Stimulated activated memory B cell treated with anti-CD40 and anti-IgM and Interleukin-4, amounts not matched to agents 10 μg/mL and 1 μg/mL and 100 μg/mL, for 72 hours (primary cell): ENCODE measurements at places on chromosomes 12 and 14.

DNA sequence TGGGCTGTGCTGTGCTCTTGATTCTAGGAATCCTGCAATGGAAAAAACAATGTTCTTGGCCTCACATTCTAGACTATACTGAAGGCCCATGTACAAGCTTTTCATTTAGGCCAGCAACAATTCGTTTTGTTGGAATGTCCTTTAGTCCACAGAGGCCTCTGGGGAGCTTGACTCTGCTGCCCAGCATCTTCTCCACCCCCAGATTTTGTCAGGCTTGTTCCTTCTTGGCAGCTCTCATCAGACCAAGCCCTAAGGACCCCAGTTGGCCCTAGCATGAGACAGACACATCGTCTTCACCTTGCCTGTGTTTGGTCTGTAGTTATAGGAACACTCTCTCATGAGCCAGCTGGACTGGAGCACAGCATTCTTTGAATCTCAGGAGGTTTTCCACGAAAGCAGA lies 300.1 kb downstream of the VRK1 start:
- no peak for ATAC-seq

GRCh38 chr12:92295523-92295922 lies 149.9 kb upstream of the BTG1 start:
- ATAC-seq, result no peak

DNA sequence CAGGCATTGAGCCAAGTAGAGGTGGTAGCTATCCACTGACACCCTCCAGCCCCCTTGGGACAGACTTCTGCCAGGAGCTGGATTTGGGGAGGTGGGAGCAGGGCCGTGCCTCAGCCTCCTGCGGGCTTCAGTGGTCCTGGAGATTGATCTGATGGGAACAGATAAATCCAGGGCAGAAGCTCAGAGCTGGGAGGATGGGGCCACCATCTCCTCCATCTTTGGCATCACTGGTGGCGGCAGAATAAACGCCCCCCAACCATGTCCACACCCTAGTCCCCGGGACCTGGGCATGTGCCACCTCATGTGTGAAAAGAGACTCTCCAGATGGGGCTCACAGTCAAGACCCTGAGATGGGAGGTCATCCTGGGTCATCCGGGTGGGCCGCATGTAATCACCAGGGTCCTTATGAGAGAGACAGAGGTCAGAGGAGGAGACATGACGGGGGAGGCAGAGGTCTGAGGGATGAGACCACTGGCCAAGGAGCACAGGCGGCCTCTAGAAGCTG lies 209.6 kb upstream of the RTL1 start:
- no peak for ATAC-seq

DNA sequence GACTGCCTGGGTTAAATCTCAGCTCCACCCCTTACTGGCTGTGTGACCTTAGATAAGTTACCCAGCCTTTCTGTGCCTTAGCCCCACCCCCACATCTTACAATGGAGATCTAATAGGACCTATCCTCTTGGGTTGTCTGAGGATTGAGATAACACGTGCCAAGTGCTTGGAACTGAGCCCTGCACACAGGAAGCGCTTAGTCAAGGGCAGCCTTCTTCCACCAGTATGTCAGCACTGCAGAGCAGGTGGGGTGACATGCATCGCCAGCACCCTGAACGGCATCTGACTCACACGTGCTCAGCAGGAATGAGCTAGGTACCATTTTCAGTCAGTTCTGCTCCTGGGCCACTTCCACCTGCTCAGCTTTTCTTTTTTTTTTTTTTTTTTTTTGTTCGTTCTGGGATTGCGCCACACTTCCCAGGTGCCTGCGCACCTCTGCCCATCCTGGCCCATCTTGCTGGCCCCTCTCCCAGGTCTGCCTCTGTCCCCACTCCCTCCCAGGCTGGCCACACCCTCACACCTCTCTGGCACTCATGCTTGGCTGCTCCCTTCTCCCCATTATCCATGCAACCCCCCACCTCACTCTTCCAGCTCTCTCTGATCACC lies 19.6 kb downstream of the LGMN start:
- peak; percentile 70 for ATAC-seq

DNA sequence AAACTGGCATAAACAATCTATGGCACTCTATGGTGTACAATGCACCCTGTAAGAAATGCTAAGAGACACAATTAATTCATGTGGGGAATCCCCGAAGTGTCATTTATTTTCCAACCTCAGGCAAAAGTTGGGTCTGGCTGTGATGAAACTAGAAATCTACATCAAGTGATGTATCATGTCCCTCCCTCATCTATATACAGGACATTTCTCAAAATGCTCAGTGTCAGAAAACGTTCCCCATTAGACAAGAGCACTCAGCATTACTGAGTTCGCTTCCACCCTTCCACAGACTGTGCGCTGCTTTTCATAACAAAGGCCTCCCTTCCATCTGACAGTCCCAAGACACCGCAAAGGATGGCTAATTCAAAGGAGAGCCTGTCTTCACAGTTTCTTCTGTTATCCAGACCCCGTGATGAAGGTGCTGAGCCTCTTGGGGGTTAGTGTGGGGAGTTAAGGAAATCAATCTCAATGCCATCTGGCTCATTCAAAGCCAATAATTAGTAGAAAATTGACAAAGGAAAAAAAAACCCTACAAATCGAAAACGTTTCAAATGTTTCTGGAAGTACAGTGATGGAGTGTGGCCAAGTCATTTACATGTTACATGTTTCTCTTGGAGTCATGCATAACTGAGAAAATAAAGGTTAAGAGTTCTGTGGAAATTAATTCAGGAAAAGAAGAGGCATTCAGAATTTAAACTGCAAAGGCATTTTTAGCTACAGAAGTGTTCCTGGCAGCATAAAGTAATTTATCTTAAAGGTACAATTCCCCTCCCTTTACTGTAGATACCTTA lies 7.5 kb downstream of the CCDC88C start:
- peak; percentile 75 for ATAC-seq

GRCh38 chr12:5964913-5965900 lies 20.1 kb upstream of the ANO2 start:
- no peak for ATAC-seq

GRCh38 chr12:47297993-47298392 lies 218.2 kb upstream of the AMIGO2 start:
- no peak for ATAC-seq

DNA sequence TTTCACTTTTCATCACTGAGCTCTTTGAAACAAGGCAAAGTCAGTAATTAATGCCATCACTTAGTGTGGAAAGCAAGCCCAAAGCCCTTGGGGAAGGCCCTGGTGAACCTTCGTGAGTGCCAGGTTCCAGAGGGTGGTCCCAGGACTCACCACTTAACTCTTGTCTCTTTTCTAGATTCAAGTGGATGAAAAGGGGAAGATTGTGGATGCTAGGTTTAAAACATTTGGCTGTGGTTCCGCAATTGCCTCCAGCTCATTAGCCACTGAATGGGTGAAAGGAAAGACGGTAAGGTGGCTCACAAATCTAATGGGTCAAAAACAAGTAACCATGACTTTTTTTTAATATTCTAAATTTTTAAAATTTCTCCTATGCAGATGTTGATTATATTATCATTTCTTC lies 2.8 kb downstream of the ISCU start:
- ATAC-seq, result no peak

DNA sequence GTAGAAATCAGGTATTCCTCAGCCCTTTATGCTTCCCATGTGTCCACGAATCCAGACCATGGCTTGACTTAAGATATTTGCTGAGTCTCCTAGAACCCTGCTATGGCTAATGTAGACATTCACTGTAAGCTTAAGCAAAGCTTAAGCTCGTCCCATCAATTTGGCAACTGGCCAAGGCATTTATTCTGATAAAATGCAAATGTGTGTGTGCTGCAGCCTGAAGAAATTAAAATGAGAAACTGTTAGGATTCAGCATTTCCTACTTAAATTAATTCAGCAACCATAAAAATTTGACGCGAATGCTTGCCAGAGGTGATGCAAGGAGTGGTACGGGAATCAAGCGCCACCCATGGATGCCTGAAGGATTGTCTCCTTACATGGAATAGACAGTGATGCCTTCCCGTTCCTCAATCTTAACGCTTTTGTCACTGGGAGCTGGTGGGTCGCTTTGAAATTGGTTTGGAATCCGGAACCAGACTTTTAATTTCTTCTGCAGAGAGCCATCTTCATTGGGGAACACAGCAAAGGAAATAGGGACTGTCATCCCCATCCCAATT lies 13.2 kb downstream of the HEBP1 start:
- no peak for ATAC-seq

GRCh38 chr14:60008042-60008441 lies 83.7 kb upstream of the PCNX4 start:
- ATAC-seq, result no peak

DNA sequence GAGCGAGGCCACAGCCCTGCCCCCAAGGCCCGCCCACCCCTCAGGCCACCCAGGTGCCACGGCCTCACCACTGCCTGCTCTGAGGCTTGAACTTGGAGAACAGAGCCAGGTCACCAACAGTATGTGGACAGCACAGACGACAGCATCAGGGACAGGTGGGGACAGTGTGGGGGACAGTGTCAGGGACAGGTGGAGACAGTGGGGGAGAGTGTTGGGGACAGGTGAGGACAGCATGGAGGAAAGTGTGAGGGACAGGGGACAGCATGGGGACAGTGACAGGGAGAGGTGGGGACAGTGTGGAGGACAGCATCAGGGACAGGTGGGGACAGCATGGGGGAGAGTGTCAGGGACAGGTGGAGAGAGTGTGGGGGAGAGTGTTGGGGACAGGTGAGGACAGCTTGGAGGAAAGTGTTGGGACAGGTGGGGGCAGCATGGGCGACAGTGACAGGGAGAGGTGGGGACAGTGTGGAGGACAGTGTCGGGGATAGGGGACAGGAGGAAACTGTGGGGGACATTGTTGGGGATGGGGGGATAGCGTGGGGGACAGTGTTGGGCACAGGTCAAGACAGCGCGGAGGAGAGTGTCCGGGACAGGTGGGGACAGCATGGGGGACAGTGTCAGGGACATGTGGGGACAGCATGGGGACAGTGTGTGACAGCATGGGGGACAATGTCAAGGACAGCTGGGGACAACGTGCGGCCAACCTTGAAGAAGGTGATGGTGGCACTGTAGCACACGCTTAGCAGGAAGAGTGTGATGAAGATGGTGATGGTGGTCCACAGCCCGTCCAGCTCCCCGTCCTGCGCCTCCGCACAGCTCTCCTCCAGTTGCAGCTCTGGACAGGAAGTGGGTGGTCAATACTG lies 114.9 kb downstream of the TMEM121 start:
- peak; percentile 47 for ATAC-seq

DNA sequence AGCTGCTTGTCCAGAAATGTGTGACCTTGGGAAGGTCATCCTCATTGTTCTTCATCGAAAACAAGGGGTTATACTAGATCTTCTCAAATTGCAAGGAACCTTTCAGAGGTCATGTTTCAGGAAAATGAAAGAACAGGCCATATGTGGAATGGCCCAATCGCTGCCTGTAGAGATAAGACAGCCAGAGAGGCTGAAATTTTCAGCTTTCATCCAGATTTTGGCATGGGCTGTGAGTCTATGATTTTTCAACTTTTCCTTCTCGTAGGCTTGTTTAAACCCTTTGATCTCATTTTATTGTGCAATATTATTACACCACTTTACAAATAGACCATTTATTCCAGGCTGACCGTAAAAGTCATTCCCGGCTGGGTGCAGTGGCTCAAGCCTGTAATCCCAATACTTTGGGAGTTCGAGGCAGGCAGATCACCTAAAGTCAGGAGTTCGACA lies 17.1 kb upstream of the ATXN2 start:
- no peak for ATAC-seq

DNA sequence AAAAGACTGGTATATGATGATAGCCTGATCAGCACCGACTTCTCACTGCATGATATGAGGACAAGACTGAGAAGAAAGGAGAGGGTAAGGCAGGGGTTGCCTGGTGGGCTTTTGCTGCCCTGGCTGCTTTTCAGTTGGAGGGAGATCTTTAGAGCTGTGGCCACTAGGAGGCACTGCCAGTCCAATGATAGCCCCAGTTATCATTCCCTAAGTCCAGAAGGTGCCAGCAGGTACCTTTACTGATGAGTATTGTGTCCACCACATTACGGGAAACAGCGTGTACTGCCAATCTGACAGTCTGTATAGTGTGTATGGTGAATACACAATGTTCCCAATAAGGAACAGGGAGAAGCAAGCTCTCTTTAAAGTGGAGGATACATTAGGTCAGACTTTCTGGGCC lies 55.8 kb upstream of the CCDC175 start:
- no peak for ATAC-seq

- ATAC-seq, result peak; percentile 56
Observed at GRCh38 chr12:2752676-2753371, 41.9 kb upstream of the FKBP4 start.
